ENCODE measurements at places on chromosomes 5 and 9.

DNA sequence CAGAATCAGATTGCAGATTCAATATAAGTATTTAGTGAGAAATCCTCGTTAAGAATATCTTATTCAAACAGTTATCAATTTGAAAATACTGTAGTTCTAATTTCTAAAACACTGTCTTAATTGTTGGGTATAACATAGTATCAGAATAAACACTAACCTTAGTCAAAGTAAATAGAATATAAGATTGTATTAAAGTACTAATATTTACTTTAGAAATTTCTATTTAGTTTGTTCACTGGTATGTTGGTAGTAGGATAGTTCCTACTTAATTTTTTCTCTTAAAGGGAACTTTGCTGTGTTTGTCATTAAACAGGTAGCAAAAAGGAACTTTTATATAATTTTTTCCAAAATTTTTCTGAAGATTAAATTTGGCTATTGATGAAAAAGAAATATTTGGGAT, 42.3 kb downstream of the FAM174A start:
- no peak for DNase-seq

DNA sequence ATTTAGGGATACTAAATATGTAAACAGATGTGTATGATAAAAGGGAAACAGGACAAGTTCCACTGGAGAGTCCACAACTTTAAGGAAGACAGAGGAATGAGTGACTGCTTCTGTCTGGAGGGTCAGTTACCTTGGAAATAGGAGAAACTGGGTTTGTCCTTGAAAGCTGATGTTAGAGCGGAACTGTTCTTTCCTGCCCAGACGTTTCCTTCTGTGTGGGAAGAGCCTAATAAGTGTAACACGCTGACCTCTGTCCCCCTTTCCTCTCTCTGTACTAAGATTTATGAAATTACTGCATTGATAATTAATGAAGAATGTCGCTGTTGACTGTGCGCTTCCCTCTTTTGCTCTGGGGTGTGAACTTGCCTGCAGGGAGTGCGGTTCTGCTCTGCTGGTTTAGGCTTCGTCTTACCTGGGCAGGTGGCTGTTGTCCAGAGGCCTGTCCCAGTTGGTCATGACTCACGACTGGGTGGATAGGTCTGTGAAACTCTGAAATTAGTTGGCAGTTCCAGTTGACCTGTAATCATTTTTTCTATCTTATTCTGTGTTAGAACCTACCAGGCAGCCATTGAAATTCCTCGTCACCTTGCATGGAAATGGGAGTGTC, 126.8 kb downstream of the MTRR start:
- no peak for DNase-seq

DNA sequence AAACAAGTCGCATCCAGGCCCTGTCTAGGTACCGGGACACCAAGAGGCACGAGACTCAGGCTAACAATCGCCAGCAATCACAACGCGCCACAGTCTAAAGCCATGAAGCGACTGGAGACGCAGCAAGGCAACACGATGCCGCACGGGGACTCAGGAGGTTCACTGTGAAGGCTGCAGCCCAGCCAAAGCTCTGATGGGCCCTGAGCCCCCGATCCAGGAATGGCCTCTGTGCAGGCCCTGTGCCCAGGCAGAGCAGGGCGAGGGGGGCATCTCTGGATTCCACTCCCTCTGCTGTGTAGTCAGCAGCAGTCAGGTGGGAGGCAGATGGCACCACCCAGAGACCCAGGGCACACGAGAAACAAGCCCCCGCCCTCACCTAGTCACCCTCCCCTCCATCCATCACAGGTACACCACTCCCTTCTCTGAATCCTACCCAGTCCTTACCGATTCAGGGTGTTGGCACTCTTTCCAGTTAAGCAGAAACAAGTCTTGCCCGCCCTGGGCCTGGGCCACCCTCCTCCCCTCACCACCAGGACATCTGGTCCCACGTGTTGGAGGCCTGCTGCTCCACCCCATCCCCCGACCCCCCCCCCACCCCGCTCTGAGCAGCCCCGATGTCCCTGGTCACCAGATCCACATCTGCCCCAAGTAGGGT, 1.1 kb downstream of the RALGDS start:
- peak; percentile 68 for DNase-seq

GRCh38 chr9:8895861-8896224, 1096.3 kb upstream of the DMAC1 start:
- peak; percentile 77 for DNase-seq

DNA sequence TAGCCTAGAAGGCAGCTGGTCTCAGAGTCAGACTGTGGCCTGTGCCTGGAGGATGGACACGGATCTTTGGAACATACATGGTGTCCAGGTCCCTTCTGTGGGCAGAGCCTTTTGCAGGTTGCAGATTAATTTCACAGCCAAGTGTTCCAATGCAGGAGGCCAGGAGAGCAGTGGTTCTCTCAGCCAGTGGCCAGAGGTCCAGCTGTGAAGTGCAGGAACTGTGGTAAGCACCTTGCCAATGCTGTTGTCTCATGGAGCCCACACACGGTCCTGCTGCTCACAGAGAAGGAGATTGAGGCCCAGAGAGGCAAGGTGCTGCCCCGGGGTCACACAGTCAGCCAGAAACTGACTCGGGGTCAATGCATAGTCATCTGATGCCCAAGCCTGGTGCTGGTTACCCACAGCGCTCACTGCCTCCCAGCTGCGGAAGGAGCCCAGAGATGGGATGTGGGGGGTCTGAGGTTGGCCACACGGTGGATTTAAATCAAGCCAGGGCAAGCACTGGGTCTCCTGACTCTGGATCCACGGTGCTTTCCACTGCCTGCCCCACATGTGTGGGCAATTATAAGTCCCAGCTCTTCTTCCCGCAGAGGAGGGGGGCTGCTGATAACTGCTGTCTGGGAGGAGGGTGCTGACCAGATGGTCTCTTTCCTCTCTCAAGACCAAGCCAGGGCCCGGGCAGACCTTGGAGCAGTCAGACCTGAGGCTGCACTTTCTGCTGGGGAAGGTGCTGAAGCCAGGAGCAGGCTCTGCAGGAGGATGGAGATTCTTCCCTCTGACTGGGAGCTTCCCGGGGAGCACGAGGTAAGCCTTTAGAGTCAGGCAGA, 2.8 kb downstream of the PDGFRB start:
- peak; percentile 56 for DNase-seq

DNA sequence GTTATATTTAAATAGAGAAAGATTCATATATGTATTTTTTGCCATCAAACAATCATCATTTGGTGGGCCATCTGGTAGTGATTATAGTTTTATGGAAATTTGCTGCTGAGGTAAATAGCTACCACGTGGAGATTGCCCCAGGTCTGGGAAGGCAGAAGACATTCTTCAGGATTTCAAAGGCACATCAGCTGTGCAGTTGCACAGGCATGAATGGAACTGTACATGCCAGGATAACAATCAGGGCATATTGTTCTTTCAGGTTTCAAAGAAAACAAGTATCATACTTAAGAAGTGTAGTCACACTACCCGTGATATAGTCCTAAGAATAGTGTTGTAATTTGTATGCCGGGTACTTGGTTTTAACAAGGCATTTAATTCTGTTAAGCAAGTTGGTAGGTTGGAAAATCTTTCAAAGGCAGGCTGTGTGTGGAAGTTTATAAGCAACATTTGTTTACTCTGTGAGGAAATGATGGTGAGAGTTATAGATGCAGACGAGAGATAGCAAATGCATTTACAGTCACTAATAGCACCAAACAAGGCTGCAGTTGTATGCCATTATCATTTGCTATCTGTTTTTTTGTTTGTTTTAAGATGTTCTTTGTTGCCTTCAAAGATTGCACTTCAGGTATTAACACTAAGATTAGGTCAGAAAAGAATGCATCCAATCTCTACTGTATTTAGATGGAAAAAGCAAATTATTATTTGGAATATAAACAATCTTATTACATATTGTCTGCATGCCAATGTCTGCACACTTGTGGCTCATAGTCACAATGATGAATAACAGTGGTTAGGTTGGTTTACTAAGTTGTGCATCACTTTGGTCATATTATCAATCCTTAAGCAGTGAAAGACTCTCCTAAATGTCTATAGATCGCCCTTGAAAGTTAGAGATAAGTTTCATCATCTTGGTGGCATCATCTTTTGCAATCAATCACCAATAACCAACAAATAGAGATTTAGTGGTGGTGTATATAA, 55.3 kb downstream of the RPS23 start:
- DNase-seq: no peak

GRCh38 chr5:166127766-166128570, 2163.5 kb upstream of the WWC1 start:
- no peak for DNase-seq

DNA sequence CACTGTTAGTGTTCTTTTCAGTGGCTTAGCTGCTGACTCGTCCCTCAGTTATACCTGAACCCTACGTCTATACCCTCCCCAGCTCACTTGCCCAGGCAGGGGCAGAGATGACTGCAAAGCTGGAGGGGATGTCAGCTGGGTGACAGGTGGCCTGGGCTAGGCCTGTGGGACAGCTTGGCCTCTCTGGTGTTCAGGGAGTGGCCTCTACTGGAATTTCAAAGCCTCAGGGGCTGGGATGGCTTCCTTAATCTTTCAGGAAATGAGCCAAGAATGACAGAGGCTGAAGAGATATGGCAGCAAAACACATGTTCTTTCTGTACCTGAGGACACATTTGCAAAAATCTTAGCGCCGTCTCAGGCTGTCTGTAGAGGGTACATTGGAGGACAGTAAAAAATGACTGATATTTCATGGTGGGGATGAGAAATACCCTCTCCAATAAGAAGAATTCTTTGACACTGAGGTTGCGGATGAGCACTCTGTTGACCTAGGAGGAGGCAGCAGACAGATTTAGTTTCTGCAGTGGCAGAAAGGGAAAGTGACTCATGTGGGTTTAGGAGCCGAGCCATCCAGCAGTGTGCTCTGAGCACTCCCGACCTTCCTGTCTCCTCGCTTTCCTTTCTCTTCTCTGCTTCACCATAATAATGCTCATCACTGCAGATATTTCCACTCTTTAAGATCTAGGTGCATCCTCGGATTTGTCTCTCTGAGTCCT, 54.4 kb downstream of the ENTREP1 start:
- DNase-seq: peak; percentile 32

DNA sequence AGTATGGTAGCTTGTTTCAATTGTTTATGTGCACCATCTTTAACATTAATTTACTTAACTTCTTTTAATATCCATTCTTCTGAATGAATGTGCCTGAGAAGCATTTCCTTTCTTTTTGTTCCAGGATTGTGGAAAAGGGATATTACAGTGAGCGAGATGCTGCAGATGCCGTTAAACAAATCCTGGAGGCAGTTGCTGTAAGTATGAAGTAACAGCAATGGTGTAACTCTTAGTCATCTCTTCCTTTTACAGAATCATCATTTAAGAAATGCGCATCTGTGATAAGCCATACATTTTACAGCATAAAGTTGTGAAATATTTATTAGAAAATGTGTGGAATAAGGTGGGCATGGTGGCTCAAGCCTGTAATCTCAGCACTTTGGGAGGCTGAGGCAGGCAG, 117.7 kb downstream of the STARD4 start:
- no peak for DNase-seq

Measured in NCI-H82 (cell line).